NCI-H446 (cell line): ENCODE measurements at places on chromosomes 7 and 10.

DNA sequence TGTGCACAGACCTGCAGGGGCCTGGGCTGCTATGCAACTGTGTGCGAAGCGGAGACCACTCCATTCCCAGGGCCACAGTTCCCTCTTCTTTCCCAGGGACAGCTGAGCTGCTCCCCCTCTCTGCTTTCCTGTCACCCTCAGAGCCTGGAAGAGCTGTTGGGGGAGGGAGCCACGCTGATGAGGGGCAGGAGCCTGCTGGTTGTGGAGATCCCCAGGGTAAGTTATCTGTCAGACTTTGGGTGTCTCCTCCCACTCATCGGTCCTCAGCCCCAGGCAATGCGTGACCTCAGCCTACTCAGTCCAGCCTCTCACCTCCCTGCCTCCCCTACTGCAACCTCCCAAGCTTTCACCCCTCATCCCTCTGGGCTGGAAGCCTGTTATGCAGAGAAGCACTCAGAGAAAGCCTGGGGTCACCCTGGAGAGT lies 53.5 kb downstream of the ZNF467 start:
- DNase-seq: no peak

GRCh38 chr7:85734823-85735222 lies 548.0 kb upstream of the SEMA3D start:
- peak; percentile 82 for DNase-seq

GRCh38 chr7:26593393-26593792 lies 271.0 kb downstream of the SKAP2 start:
- DNase-seq: peak; percentile 79

- DNase-seq: no peak
Observed at GRCh38 chr10:122141821-122142640, 129.1 kb upstream of the BTBD16 start.

DNA sequence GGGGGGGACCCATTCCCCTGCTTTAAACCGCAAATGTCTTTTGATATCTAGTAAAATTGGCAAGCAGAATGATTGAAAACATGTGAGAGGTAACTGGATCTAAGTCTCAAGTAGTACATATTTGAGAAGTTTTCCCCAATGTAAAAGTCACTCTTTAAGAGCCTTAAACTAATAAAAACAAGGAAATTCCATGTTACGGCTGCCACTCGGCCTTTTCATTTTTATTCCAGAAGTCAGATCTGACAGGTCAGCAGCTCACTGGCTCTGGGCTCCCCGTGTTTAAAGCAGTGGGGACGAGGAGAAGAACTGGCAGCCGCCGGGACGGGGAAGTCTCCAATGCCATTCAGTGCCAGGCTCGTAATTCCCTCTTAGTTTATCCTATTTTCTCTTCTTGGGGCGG lies 80.7 kb downstream of the CUX1 start:
- DNase-seq: no peak

DNA sequence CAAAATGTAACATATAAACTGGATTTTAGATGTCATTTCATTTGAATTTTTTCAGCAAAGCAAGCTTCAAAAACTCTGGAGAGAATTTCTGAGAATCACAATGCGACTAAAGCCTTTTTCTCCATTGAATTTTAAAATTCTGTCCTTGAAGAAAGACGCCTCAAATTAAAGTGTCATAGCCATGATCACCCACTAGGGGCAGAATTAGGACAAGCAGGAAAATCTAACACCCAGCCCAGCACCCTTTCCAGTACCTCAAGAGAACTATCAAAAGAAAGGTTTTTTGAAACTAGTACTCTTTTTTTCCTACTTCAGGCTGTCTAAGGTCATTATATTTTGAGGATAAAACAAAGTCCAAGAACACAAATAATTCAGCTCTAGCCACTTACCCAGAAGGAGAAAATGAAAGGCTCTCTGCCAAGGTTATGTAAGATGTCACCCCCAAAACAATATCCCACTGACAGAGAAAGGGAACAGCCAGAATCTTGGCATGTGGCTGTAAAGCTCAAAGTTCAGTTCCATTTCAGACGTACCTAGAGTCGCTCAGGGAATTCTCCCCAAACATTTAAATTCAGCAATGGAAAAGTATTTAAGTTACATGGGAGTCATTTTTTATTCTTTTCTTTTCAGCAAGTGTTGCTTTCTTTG lies 299.4 kb downstream of the SNX13 start:
- DNase-seq: no peak

GRCh38 chr10:30178356-30178964 lies 119.1 kb upstream of the JCAD start:
- DNase-seq: no peak

- no peak for DNase-seq
Observed at GRCh38 chr10:71688256-71688655, 31.3 kb downstream of the C10orf105 start.

GRCh38 chr10:85224366-85224940 lies 896.1 kb downstream of the CCSER2 start:
- peak; percentile 67 for DNase-seq

DNA sequence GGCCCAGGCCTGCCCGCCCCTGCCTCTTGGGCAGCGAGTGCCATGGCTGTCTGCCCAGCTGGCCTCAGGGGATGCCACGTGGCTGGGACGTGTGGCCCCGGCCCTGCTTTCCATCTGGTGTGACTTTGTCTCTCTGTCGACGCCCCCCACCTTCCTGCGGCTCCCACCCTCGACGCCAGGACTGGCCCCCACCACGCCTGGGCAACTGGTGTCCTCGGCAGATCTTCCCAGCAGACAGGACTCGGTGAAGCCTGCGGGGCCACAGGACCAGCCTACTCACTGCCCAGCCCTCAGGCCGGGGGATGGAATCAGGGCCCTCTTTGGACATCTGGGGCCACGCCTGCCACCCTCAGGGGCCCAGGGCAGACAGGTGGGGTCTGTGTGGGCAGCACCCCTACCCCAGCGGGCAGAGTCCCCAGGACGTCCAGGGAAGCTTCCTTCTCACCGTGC lies 55.1 kb downstream of the UNCX start:
- DNase-seq: no peak

DNA sequence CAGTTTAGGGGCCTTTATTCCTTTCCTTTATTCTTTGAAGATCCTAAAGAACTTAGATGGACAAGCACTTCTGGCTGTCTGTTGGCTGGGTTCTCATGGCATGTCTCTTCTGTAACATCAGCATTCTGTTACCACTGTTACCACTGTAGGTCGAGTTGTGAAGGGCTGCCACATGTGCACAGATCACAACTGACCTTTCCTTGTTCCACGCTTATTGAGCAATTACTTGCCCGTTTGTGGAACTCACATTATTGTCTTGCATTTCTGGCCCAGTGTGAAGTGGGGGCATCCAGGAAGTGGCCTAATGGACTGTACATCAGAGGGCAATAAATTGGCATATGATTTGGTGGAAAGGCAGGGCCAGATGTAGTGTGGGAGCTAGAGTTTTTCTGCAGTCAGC lies 23.7 kb downstream of the GBF1 start:
- no peak for DNase-seq

DNA sequence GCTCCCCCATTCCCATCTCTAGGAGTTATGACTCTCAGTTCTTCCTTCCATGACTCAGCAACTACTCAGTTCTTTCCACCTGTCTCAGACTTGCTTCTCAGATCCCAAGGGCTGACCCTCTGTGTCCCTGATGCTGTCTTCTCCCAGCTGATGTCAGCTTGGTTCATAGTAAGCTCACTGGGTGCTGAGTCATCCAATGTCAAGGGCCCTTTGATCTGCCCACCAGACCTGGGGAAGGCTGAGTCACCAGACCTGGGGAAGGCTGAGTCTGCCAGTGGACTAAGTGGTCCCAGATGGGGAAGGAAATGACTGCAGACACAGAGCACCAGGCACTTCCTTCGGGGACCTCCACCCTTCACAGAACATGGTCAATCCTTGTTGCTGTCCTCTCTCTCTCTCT lies 76.1 kb upstream of the ZEB1 start:
- DNase-seq: no peak

GRCh38 chr10:26776258-26776657 lies 78.8 kb downstream of the PDSS1 start:
- DNase-seq: no peak

- peak; percentile 60 for DNase-seq
Observed at GRCh38 chr10:94320285-94320914, 42.3 kb downstream of the NOC3L start.

DNA sequence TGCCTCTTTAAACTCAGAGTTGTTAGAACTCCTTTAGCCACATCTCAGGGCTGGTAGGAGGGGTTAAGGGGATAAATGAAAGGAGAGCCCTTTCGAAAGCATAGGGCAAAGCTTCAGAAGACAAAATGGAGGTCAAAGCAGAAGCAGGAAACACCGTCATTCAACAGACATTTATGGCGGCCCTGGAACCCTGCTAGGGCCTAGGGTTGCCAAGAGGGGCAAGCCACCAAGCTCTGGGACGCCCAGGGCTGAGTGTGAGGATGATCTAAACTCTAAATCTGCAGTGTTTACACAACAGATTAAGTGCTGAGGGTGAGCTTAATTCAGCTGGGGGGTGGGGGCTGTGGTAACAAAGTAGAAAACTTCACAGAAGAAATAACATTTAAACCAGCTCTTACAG lies 79.0 kb upstream of the NFE2L3 start:
- no peak for DNase-seq

DNA sequence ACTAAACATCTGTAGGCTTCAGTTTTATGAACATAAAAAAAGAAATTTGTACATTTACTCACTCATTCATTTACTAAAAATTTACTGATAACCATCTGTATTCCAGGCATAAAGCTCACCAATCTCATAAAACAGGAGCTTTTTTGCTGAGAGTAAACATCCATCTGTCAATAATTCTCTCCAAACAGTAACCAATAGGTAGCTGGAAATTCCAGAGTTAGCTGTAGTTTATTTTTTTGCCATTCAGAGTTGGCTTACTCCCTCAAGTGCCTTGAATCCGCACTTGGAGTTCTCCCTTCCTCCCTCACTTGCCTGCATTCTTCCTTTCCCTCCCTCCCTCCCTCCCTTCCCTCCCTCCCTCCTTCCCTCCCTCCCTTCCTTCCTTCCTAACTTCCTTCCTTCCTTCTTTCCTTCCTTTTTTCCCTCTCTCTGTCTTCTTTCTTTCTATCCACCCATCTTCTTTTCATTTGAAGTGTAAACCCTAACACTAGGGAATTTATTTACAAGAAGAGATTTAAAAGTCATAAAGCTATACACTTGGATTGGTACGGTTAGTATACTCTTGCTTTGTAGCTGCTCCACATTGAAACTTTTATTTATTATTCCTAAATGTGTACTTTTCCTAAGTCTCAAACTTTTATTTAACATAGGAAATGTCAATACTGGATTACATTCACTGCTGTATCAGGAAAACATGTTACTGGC lies 44.6 kb upstream of the BICC1 start:
- no peak for DNase-seq

DNA sequence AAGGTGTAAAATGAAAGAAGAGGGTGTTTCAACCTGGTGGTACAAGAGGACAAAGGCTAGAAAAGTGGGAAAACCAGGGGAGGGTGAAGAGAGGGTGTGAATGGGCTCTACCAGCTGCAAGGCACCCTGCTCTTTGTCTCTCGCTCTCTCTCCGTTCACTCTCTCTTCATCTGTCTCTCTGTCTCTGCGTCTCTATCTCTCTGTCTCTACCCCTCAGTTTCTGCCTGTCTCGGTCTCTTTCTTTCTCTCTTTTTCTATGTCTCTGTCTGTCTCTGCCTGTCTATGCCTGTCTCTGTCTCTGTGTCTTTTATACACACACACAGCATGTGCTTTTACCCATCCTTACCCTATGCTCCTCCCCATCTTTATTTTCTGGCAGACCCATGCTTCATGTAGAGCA lies 673 bp upstream of the LLCFC1 start:
- no peak for DNase-seq

GRCh38 chr7:128833148-128833945 lies 3.1 kb downstream of the FLNC start:
- peak; percentile 27 for DNase-seq

GRCh38 chr7:159061674-159062212 lies 82.9 kb downstream of the VIPR2 start:
- no peak for DNase-seq

GRCh38 chr10:92200564-92200963 lies 90.3 kb downstream of the CPEB3 start:
- no peak for DNase-seq

DNA sequence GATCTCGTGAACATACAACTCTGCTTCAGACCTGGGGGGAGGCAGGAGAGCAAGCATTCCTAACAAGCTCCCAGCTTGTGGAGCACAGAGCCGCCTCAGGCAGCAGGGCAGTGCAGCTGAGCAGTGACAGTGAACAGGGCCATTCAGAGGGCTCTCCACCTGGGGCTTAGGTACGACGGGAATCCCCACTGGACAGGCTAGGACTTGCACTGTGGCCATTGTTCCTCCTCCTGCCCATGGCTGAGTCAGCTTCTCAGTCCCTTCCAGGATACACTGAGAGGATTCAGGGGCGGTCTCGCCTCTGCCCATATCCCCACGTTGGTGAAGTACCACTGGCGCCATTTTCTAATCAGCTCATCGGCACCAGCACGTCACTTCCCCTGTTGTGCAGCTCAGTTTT lies 71.1 kb downstream of the FIGNL1 start:
- no peak for DNase-seq

DNA sequence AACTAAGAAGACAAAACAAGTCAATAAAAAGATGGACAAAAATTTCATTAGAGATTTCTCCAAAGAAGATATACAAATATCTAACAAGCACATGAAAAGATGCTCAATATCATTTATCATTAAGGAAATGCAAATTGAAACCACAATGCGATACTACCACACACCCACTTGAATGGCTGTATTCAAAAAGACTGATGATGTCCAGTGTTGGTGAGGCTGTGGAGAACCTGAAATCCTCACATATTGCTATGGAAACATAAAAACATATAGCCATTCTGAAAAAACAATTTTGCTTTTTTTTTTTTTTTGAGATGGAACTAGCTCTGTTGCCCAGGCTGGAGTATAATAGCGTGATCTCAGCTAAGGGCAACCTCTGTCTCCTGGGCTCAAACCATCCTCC lies 124.1 kb upstream of the LAMB4 start:
- DNase-seq: no peak

- DNase-seq: no peak
Observed at GRCh38 chr10:31871266-31872065, 57.2 kb downstream of the ARHGAP12 start.

DNA sequence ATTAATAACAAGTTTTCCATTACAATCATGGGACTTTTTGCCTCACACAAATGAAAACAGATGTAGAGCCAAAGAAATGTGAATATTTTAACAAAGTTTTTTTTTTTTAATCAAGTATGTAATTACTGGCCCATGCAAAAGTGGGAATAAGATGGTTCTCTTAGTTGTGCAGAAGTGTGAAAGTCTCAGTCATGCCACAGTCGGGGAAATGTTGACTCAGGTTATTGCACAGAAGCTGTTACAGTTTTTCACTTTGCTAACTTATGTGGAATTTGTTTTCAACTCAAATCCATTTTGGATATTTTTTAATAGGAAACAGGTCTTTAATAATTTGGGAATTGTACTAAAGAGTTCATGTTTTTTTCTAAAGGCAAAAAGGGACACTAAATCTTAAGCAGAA lies 44.0 kb upstream of the CAV2 start:
- no peak for DNase-seq

DNA sequence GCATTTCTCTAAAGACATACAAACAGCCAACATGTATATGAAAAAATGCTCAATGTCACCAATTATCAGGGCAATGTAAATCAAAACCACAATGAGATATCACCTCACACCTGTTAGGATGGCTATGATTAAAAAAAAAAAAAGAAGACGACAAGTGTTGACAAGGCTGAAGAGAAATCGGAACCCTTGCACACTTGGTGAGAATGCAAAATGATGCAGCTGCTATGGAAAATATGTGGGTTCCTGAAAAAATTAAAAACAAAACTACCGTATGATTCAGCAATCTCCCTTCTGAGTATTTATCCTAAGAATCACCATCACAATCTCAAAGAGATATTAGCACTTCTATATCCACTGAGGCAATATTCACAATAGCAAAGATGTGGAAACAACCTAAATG lies 11.3 kb downstream of the LMBR1 start:
- DNase-seq: no peak

- no peak for DNase-seq
Observed at GRCh38 chr7:116356979-116357378, 142.6 kb upstream of the CAV2 start.
